ENCODE measurements at places on chromosomes 4 and X. TPM values are rescaled to one million over a fixed set of nuclear protein-coding genes. Genes with fewer than 3 reads are reported as not detected.

- H3K4me1 ChIP-seq, result no peaks in the 10 kb centered on the region
- H3K27me3 ChIP-seq, result peaks cover 4% of the 10 kb centered on the region
- no peak overlapping the region for H3K27ac ChIP-seq
- H3K36me3 ChIP-seq, result no peaks in the 10 kb centered on the region
Observed at GRCh38 chr4:121183989-121184388, 19.9 kb upstream of the TNIP3 start.

DNA sequence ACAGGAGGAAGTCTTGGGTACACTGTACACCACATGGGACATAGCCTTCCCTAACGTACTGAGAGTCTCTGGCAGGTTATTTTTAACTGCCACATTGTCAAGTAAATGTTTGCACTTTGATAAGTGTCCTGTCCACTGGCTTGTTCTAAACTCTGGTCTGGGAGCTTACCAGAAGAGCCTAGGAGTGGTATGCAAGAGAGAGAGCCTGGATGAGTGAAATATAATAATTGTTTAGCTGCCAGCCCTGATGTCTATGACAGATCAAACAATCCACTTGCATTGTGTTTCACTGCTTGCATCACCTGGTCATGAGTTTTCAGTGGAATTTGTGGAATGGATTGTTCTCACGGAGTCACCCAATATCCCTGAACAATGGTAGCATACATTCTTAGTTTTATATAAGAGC lies 91.6 kb downstream of the SHROOM3 start:
- H3K4me1 ChIP-seq, result peaks cover 7% of the 10 kb centered on the region
- no peaks in the 10 kb centered on the region for H3K36me3 ChIP-seq
- DNase-seq, result no peak
- H3K27ac ChIP-seq, result no peak overlapping the region
- H3K27me3 ChIP-seq, result peaks cover 2% of the 10 kb centered on the region
- no peak overlapping the region for H3K4me3 ChIP-seq

The H2BW2 gene
- not detected for total RNA-seq

DNA sequence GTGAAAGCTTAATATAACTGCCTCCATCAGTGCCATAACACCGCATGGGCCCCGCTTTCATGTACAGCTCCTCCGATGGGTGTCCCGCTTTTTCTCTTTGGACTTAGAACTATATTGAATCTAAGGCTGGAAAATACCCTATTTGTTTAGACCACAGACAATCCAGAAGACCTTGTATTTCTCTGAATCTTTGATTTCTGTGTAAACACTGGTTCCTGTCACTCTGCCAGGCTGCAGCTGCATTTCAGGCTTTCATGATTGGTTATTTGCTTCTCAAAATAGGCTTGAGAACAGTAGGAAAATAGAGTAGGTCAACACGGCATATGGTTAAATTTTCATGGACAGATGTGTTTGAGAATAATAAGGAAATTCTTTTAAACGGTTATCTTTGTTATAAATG lies 80.0 kb downstream of the NWD2 start:
- no peak overlapping the region for H3K4me3 ChIP-seq
- H3K27ac ChIP-seq, result no peak overlapping the region
- DNase-seq, result no peak
- no peaks in the 10 kb centered on the region for H3K36me3 ChIP-seq
